ENCODE measurements at places on chromosomes 1 and 21.

DNA sequence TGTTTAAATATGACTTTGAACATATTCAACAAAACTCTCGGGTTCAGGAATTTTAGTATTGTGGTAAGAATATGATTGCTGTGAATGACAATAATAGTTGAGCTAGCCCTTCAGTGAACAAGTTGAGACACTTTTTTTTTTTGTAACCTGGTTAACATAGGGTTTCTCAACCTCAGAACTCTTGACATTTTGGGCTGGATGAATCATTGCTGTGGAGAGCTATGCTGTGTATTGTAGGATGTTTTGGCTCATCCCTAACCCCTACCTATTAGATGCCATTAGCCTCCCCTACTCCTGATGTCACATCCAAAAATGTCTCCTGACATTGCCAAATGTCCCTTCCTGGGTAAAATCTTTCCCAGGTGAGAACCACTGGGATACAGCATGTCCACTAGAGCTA is 113.7 kb downstream of the RUNX1 start:
- no peak for DNase-seq

DNA sequence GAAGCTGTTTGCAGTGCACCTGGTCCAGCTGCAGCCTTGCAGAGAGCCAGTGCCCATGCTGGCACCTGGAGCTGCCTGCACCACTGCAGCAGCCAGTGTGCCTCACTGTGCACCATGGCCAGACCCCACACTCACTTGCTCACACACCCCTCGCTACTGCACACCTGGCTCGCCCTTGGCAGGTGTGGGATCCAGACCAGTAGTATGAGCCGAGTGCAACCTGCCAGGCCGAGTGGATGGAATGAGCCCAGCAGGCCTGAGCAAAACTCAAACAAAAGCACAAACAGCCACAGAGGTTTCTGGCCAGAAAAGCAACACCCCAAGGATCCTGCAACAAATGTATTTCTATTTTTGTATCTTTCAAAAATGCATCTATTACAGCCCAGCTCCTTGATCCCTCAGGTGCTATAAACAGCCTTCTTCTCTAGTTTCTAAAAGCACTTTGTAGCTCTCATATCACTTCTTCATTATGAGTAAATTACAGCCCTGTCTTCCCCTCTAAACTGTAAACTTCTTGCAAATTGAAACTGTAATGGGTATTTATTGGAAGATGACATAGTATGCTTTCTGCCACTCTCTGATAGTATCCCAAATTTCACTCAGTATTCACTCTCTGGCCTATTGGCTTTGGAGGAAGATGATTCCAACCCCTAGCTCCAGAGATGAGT is 72.2 kb upstream of the LPGAT1 start:
- DNase-seq, result no peak

DNA sequence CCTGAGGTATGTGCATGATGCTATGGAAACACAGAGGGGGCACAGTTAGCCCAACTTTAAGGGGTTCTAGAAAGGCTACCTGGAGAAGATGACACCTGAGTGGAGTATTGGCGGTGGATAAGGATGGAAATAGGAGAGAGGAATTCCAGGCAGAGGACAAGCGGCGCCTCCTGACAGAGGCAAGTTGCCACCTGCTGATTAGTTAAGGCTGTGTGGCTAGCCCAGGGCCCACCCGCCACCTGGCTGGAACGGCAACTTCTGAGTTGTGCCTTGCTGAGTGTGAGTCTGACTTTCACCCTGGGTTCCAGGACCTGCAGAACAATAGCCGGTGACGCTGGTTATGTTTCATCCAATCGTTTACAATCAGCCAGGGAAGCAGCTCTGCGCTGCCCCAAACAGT is 126.9 kb upstream of the LMO4 start:
- no peak for DNase-seq

DNA sequence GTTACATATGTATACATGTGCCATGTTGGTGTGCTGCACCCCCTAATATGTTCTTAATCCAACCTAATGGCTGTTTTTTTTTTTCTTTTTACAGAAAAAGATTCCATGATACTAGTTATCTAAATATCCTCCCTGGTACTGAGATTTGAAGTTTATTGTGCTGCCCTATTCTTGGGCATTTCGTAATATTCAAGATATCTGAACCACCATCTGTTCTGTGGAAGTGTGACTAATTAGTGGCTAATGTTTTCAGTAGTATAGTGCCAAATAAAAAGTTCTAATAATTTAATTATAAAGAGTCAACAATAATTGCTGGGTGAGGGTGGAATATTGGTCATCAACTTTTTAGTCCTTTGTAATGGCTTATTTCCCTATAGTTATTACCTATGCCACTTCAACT is 217.5 kb downstream of the GABPA start:
- DNase-seq, result no peak
